ENCODE measurements at places on chromosomes 16 and 17. TPM values are rescaled to one million over a fixed set of nuclear protein-coding genes. Genes with fewer than 3 reads are reported as not detected.

Gene OR1E1
- not detected for total RNA-seq

GRCh38 chr16:85541181-85541580 is 71.9 kb upstream of the GSE1 start:
- no peak for ATAC-seq

Gene ZDHHC1
- total RNA-seq: 7.5 TPM

GRCh38 chr16:30372038-30372712 is 1.9 kb upstream of the TBC1D10B start:
- no peak for ATAC-seq

GRCh38 chr17:78873519-78874340 is 29.3 kb downstream of the CEP295NL start:
- ATAC-seq: peak; percentile 30

Measured in gastroesophageal sphincter (tissue), 4 donors.